ENCODE measurements at places on chromosomes 4 and X.

DNA sequence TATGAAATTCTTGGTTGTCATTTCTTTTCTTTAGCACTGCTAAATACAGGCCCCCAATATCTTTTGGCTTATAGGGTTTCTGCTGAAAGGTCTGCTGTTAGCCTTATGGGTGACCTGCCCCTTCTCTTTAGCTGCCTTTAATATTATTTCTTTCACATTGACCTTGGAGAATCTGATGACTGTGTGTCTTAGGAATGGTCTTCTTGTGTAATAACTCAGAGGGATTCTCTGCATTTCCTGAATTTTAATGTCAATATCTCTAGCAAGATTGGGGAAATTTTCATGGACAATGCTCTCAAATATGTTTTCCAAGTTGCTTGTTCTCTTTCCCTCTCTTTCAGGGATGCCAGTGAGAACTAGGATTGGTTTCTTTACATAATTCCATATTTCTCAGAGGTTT is 292.4 kb downstream of the SLC7A11 start:
- no peak for DNase-seq

DNA sequence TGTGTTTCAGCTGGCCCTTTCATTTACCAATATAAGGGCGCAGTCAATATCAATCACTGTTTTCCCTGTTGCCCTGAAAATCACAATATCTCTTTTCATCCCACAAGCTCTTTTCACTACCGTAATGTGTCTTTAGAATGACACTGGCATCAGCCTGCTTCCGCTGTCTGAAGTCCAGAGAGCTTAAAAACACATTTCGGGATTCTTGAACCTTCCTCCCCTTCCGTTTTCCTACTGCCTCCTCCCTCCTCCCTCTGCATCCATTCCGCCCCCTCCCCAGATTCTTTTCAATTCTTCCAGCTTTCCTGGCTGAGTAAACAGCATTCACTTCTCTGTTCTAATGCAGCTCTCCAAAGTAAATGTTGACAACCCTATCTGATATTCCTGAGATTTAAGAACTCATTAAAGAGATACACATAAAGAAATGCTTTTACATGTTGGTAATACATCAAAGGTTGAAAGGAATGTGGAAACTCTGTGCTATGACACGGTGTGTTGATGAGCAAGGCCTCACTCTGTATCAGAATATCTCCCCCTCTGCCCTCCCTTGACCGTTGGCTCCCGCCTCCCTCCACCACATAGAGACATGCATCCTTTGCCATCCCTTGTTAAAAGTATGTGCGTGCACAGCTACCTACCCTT is 83.5 kb upstream of the SPRY1 start:
- DNase-seq, result no peak

- DNase-seq, result no peak
Observed at GRCh38 chrX:154598656-154599055, 13.7 kb downstream of the CTAG1A start.

GRCh38 chr4:108029016-108029720 is 39.5 kb downstream of the HADH start:
- DNase-seq, result no peak

DNA sequence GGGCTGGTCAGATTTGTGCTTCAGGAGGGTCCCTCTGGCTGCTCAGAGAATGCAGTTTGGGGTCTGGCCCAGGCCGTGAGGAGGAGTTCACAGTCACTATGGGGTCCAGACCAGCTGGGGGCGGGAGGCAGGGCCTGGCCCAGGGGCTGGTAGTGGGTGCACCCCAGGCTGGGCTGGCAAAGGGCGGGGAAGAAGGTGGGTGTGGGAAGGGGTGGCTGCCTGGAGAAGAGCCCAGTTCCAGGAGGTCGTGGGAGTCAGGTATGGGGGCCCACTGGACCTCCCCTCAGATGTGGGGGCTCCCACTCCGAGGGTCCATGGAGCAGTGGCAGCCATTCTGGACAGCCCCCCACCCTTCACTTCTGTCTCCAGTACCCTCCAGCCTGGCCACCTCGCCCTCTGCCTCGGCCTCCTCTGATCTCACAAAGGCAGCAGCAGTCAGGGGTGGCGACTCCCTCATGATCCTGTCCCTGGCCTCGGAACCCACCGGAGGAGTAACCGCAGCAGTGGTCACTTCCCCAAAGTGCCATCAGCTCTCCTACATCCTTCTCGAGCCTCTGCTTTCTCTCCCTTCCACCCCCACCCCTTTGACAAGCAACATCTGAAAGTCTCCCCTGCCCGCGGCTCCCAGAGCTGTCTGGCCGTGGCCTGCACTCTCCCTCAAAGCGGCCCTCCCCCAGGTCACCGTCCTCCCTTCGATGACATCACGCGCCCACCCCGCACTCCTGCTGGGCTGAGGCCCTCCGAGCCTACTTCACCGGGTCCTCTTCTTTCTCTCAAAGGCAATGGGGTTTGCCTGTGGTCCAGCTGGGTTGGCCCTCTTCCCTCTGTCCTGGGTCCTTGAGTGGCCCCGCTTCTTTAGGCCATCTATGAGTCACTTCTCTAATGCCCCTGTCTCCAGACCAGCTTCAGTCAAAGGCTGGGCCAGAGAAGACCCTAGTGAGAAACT is 1.7 kb upstream of the SLC6A8 start:
- no peak for DNase-seq

GRCh38 chr4:149026696-149027095 is 584.5 kb upstream of the NR3C2 start:
- no peak for DNase-seq

DNA sequence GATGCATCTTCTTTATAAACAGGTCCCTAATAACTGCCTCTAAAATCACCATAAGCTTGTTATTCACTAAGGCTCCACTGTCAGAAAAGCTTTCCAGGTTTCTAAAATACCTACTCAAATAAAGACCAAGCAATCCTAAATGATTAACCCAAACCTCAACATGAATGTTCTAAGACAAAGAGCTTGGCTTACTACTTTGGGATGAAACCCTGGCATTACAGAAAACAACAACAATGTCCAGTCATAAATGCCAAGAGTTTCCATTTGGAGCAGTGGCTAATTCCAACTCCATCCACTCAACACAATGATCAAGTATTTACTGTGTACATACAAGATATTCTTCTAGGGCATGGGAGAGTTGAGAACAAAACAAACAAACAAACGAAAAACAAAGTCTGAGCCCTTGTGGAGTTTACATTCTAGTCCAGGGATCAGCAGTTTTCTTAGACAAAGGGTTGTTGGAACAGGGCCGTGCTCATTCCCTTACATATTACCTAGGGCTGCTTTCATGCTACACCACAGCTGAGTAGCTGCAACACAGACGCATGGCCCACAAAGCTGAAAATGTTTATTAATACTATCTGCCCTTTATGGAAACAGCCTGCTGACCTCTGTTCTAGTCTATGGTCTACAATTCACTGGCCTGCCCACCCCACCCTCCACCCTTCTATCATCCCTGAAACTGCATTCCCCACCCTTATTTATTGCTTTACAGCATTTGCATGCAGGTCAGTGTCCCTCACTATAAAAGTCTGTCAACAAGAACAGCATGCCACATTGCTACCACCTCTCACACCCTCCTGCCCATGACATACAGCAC is 23.7 kb downstream of the ABCG2 start:
- DNase-seq, result no peak

DNA sequence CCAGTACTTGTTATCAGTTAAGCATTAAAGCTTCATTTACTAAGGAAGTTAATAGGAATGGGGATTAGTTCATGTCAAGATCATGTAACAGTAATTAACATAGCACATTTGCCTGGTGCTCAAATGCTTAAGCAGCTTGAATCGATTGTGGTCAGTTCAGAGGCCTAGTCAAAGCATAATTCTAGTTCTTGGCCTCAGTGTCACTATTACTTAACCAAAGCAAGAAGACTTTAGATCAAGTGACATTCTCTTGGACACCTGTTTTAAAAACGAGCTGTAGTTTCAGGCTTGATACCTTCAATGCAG is 115.2 kb upstream of the BMPR1B start:
- DNase-seq, result no peak

DNA sequence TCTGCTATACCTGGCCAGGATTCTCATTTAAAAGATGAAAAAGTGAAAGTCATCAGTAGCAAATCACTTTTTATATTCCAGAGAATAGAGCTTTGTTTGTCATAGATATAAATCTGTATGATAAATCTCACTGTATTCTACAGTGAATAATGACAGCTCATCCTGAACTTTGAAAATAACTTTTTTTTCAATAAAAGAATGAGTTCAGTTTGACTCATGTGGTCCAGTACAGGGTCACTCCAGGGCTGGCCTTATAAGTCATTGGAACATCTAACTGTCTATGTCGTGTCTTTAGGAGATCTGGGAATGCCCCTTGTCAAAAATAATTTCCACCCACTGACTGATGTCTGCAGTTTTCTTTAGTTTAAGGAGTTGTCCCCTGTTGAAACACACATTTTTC is 18.5 kb upstream of the CXCL8 start:
- DNase-seq, result no peak

GRCh38 chrX:42109428-42109827 is 186.1 kb upstream of the CASK start:
- DNase-seq, result no peak

DNA sequence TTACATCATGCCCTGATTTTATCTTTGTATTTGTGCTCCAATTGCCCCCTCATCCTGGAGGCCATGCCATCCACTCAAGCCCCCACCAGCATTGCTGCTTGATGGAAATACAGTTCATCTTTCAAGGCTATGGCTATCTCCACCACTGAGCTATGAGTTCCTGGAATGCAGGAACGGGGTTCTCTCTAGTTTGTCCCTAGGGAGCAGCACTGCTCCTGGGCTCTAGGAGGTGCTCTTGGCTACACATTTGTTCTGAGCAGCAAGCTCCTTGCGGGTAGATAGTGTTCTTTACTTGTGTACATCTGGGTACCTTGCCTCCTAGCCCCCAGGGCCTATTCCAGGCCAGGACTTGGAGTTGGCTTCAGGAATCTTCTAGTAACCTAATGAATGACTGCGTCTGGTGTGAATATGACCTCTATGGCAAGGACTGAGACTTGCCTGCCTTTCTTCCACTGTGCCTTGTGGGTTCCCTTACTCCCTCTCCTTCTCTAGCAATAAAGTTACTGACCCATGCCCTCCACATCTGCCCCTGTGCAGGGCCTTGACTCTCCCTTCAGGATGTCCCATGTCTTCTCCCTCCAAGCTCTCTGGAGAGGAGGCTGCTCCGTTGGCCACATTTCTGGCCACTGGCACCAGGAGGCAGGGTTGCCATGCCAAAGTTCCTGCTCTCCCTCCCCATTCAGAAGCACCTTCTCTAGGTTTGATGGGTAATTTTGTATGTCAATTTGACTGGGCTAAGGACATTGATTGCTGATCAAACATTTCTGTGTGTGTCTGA is 7.6 kb downstream of the CITED1 start:
- DNase-seq, result peak; percentile 15

DNA sequence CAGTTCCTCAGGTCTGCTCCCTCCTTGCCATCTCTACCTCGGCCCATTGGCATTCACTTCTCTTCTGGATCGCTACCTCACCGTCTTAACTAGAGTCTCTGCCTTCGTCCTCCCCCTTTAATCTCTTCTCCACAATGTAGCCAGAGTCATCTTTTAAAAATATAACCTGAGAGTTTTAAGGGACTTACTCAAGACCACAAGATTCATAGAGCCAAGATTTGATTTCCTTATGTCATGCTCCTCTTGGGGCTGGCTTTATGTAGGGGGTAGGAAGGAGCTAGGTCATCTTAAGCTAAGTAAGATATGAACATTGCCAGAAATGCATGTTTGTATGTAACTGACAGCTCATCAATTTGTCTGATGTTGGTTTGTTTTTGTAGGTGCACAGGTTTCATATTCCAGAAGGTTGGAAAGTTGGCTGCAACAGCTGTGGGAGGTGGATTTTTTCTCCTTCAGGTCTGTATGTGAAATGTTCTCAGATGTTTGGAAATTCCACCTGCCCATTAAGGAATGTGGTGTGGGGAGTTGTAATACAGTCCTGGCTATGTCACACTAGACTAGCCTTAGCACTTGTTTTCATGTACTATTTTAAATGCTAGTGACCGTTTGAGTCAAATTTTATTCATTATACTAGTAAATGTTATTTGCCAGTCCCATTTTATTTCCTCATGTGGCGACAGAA is 19.6 kb downstream of the FUNDC2 start:
- DNase-seq, result no peak

- peak; percentile 16 for DNase-seq
Observed at GRCh38 chr4:169611157-169611556, 1.2 kb downstream of the NEK1 start.

GRCh38 chrX:10048076-10048475 is 80.9 kb downstream of the CLDN34 start:
- no peak for DNase-seq

DNA sequence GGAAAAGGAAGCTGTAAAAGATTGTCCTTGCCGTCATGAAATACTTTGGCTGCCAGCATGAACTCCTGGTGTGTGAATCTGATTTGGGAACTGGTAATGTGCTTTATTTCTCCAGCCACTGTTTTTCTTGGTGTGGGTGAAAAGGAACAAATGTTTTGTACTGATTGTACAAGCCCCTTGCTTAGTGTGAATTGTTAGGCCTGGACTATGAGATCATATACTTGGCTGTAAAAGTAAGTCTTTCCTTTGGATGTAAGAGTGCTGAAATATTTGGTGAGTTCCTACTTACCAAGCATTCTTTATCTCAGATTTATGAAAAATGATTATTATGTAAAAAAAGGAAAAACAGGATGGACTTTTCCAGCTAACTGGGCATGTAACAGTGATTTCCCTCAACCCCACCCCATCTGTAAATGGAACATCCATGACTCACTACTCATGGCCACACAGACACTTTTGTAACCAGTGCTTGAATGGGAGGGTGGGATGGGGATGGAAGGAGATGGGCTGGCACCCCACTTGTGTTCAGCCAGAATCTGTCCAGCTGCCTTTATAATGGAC is 6.3 kb downstream of the FNIP2 start:
- no peak for DNase-seq

- DNase-seq, result peak; percentile 81
Observed at GRCh38 chr4:175790083-175790482, 22.0 kb downstream of the GPM6A start.

DNA sequence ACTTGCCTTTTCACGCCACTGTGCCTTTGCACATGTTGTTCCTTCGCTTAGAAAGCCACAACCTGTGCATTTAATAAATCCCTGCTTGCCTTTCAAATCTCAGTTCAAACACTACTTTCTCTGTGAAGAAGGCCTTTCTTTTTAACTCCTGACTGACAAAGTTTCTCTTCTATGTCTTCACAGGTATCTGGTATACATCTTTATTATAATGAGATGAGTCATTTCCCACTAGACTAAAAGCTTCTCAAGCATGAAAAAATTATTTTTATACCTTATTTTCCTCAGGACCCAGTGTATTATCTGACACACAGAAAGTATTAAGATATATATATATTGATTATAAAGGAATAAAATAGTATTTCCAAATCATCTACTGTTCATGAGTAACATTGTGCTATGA is 189.9 kb downstream of the TBCK start:
- no peak for DNase-seq

- no peak for DNase-seq
Observed at GRCh38 chr4:9931146-9931545, 90.2 kb downstream of the SLC2A9 start.
